Hepatic stellate cell (primary cell): ENCODE measurements at places on chromosomes 4 and X.

DNA sequence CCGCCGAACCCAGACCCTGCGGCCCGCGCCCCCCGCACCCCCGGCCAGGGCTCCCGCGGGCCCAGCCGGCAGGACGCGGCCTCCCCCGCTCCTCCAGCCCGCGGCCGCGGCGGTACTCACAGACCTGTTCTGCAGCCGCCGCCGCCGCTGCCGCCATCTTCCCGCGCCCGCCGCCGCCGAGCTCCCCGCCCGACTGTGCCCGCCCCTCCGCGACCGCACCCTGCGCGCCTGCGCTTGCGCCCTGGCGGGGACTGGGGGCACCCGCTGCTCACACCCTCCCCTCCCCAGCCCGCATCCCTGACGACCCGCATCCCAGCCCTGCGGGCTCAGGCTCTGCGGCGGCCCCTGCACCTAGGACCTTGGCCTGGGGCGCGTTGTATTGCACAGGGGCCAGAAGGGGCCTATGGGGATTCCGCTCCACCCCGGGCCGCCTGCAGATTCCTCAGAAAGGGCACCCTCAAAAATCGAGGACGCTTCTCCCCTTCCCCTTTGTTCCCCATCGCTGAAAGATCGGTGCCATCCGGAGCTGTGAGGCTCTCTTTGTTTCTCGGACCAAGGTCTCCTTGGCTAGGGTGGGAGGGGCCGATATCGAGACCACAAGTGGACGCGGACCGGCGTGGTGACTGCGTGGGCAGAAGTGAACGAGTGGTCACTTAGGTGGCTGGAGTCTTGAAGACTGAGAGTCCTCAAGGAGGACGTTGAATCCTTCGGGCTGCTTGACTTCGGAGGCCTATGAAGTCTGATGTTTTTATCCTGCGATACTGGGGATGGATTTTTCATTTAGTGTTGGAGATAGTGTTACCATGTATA is at the start of gene SGCB:
SGCB (minus strand) TSS at position 197 of the 810 bp plus-strand sequence; CDS start at position 157, 40 bp downstream.
- DNase-seq = peak; percentile 79

- no peak for DNase-seq
These were observed 9.8 kb downstream of the BGN start for GRCh38 chrX:153504445-153505016.

DNA sequence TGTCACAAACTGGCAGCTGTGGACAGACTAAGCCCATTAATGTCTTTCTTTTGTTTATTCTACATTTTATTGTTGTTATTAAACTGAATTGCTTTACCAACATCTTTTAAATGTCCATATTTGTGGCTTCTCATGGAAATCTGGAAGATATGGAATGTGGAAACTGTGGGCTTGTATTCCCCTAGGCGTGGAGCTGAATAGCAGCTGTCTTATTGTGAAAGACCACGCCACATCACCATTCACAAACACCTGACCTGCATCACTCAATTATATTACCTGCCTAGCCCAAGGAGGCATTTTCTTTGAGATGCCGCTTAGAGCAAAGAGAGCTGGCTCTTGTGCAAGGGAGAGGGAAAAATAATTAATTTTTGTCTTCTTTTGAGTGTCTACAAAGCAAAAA is 96.9 kb upstream of the GPRIN3 start:
- no peak for DNase-seq

GRCh38 chr4:73917081-73917501 is 47.9 kb downstream of the CXCL1 start:
- peak; percentile 64 for DNase-seq

DNA sequence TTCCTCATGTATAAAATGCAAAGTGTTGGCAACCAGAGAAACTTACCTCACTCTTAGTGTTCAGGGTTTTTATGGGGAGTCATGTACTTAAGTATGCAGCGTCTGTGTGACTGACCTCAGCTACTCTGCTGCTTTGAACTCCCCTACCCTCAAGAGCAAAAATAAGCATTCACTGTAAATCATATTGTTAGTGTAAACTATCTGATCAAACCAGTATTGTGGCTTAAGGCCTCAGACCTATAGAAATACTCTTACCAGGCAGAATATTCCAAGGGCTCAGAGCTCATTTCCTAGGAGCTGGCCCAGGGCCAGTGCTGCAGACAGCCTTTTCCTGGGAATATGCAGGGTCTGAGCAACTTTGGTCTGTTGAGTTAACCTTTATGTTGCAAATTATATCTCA is 453.1 kb downstream of the CCSER1 start:
- DNase-seq = no peak

DNA sequence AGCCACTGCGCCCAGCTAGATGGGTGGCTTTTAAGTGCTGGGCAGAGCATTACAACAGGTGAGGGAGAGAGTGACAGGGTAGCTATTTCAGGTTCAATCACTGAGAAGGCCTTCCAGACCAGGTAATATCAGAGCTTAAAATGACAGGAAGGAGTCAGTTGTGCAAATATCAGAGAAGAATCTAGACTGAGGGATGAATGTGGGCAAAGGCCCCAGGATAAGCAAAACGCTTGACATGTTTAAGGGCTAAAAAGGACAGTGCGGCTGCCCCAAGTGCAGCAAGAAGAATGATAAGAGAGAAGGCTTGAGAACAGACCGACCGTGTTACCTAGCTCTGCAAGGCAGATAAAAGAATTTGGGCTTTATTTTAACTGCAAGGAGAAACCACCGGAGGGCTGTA is 18.6 kb downstream of the AADAT start:
- no peak for DNase-seq

DNA sequence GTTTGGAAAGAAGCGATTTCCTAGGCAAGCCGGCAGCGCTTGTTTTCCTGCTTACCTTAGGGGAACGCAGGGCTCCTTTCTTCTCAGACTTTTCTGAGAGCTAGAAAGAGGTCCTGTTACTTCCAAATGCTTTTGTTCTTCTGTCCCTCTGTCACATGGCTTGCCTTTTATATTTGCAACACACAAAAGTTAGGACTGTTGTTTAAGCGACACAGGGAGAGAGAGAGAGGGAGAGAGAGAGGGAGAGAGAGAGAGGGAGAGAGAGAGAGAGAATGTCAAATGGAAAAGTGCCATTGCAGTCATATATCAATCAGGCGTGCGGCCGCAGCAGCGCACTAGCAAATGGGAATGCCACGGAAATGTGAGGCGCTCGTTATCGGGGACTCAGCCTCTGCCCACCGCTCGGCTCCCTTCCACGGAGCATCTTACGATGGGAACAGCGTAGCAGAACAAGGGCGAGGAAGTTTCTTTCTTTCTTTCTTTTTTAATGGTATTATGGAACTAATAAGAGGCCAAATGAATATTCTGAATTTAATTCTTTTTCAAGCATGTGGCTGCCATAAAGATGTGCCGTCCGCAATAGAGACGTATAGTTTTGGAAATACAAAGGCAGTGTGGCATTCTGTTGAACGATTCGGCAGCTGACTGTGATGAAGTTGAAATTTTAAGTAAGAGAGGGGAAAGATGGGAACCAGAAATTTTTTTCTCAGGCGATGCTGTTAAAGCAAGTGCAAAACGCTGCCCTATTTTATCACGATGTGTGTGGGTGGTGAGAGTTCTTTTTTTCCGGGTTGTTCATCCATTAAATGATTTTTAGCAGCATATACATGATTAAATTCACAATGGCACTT is at the start of gene NDP:
NDP (minus strand) TSS at position 142 of the 851 bp plus-strand sequence. CDS start 14,745 bp downstream, outside the sequence.
- no peak for DNase-seq

- DNase-seq = no peak
These were observed 13.6 kb downstream of the CHST7 start for GRCh38 chrX:46587158-46587557.
